ENCODE measurements at places on chromosomes 3 and 15.

DNA sequence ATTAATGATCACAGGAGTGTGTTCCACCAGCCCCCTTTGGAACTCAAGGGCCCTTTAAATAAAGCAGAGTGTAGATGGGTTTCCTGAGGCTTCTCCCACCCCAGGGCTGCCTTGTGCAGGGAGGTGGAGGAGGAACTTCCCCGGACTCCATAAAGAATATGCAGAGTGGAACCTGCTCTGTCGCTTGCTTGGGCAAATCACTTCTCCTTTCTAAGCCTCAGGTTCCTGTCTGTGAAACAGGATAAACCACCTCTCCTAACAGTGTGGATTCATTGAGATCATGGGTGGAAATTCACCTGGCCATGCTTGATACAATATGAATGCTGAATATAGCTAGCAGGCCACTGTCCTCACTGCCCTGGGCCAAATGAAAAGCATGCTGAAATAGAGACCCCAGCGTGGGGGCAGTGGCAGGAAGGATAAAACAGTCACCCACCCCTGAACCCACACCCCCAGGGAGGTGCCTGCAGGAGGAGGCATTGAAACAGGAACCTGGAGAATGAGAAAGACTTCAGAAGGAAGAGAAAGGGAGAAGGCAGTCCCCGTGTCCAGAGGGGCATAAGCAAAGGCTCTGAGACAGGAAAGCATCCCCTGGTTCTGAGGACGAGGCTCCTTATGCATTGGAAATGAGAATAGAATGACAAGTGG is 41.1 kb upstream of the CHRNB4 start:
- DNase-seq: no peak

DNA sequence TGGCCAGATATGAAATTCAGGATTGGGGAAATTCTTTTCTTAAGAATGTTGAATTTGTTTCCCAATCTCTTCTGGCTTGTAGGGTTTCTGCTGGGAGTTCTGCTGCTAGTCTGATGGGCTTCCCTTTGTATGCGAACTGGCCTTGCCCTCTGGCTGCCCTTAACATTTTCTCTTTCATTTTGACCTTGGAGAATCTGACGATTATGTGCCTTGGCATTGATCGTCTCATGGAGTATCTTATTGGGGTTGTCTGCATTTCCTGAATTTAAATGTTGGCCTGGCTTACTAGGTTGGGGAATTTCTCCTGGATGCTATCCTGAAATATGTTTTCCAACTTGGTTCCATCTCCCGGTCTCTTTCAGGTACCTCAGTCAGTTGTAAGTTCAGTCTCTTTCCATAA is 152.2 kb downstream of the CFAP20DC start:
- no peak for DNase-seq

GRCh38 chr3:8856071-8856470 is 86.7 kb upstream of the OXTR start:
- DNase-seq: no peak

GRCh38 chr3:194138732-194139070 is 2.8 kb downstream of the HES1 start:
- no peak for DNase-seq

DNA sequence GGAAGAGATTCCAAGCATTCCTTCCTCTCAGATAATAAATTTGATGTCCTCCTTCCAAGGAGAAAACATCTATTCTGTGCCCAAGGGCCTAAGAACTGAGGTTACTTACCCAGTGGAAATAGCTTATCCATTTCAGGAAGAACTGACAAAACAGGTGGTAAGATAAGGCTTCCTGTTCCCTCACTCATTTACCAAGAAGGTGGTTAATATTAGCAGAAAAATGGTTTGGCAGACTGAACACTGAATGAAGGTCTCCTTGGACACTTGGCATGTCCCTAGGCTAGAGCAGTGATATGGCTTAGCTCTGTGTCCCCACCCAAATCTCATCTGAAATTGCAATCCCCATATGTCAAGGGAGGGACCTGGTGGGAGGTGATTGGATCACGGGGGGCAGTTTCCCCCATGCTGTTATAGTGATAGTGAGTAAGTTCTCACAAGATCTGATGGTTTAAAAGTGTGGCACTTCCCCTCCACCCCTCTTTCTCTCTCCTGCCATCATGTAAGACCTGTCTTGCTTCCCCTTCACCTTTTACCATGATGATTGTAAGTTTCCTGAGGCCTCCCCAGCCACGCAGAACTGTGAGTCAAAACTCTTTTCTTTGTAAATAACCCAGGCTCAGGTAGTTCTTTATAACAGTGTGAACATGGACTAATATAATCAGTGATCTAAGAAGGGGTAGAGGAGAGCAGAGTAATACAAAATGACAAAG is 127.4 kb downstream of the ST8SIA2 start:
- no peak for DNase-seq

GRCh38 chr3:4413467-4413866 is 53.6 kb downstream of the SUMF1 start:
- DNase-seq: no peak

DNA sequence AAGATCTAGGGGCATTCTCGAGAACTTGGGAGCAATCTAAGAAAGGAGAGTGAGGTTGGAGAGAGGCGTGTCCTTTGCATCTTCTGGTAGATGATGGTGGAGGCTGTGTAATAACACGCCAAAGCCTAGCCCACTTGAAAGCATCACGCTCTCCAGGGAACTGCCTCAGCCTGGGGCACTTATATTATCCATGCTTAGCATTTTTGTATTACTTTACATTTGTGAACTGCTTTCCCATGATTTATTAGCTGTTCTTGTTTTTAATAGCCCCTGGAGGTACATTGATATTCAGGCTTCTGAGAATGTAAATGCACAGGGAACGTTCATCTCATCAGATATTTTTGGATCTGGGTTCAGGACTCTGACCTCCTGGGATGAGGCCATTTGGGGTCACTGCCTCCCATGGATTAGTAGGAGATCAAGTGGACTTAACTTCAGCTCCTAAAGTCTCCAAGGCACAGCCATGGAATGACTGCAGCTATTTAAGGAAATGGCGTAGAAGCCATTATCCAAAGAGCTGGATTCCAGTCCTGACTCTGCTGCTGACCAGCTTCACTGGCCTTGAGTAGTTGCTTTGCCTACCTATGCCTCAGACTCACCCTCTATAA is 124.9 kb downstream of the LPP start:
- no peak for DNase-seq
